ENCODE measurements at places on chromosomes 3 and 15.

GRCh38 chr3:37301980-37302708, 127.8 kb upstream of the LRRFIP2 start:
- DNase-seq = peak; percentile 24

- DNase-seq = peak; percentile 46
Observed at GRCh38 chr3:67458408-67458807, 196.0 kb downstream of the SUCLG2 start.

DNA sequence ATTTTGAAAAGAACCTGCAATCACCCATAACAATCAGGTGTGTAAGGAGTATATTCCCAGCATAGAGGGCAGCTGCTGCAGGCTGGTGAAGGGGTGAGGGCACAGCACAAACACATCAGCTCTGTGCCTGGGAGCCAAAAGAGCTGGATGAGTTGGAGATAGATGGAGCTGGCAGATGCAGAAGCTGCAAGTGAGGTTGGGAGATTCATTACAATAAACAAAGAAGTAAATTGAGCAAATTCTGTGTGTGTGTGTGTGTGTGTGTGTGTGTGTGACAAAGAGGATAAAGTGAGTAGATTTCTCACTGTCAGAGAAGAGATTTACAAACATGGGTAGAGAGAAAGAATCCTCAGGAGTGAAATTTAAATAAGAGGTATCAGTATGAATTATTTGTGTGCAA, 994.7 kb downstream of the EPHA3 start:
- no peak for DNase-seq

DNA sequence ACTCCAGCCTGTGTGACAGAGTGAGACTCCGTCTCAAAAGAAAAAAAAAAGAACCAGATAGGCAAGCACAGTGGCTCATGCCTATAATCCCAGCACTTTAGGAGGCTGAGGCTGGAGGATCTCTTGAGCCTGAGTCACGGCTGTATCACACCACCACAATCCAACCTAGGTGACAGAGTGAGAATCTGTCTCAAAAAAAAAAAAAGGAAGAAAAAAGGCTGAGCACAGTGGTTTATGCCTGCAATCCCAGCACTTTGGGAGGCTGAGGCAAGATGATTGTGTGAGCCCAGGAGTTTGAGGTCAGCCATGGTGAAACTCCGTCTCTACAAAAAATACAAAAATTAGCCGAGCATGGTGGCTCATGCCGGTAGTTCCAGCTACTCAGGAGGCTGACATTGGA, 5.6 kb upstream of the NICN1 start:
- no peak for DNase-seq

DNA sequence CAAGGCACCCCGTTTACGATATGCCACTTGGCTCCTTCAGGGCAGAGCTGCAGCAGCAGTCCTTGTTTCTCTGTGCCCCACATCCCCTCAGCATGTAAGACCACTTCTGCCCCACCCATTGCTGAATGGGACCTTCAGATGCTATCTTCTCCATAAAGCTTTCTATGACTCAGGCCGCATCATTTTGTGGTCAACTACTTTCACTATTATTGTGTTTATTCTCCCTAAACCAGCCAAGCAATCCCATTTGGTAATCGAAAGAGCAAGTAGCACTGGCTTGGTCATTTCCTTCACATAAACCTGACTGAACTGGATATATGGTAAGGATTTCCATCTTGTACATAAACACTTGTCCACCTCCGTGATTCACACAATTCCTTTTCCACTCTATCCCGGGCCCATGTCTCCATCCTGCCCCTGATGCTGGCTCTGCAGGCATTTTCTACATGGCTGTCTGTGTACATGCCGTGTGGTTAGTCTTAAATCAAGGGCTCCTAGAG, 25.7 kb downstream of the LIPC start:
- DNase-seq = peak; percentile 80

DNA sequence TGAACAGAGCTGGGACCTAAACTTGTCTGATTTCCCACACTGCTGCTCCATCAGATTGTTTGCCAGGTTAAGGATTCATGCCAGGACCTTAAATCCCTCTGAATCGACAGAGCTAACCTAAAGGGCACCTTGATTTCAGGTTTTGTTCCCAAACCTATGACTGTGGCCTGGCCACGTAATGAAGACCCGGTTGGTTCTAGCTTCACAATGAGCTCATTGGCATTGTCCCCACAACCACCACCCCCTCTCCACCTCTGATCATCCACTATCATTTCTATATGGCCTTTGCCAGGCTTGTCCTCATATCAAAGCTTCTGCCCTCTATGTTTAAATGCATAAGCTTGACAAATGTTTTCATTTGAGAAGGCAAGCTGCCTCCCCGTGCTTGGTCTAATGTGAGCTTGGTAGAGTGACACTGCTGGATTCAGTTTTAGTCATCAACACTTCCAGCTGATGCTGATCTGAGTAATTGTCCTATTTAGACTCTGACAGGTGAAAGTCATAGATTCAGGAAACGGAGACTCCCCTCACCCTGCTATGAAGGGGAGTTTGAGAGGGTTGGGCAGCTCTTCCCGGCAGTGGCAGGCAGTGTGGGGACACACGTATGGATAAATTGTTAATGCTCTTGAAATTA, 407.1 kb upstream of the CFAP20DC start:
- DNase-seq = no peak

GRCh38 chr15:92662762-92663161, 7.2 kb upstream of the FAM174B start:
- no peak for DNase-seq

- DNase-seq = no peak
Observed at GRCh38 chr3:122873741-122874515, 79.1 kb downstream of the SLC49A4 start.

GRCh38 chr3:5213574-5213966, 26.1 kb downstream of the EDEM1 start:
- no peak for DNase-seq

DNA sequence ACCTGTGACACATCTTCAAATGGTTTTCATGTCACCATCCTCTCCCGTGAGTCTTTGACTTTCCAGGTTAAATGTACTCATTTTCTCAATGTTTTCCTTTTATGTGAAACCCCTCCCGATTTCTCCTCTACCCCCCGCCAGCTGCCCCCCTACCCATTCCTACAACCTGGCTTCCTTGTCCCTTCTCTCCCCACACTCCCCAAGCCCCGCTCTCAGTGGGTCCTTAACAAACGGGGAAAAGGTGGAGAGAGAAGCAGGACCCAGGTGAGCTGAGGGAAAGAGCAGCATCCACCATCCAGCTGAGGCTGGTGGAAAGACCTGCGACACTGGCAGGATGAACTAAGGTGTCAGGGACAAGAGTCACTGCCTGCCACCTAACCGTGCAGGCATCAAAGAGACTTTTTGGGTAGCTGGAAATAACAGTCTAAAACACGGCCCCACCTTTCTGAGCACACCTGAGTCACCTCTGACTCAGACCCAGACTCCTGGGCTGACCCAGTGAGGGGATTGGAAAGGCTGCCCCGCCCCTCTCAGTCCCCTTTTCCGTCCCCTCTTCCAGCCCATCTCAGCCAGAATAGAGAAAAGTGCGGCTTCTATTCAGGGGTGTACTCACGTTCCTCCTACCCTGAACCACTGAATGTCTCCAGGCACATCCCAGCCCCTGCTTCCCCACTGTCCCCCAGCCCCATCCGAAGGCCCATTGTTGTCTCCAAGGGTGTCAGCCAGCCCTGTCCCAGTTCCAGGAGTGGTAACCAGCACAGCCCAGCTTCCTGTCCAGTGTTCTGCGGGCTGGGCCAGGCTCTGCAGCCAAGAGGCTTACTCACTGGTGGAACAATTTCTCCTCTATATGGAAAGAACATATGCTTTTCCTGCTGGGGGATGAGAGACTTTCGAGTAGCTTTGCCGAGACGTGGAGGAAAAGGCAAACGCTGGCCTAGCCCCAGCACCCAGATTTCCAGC, 20.4 kb downstream of the ISG20 start:
- DNase-seq = no peak

- DNase-seq = no peak
Observed at GRCh38 chr15:94856267-94856854, 625.0 kb downstream of the MCTP2 start.

DNA sequence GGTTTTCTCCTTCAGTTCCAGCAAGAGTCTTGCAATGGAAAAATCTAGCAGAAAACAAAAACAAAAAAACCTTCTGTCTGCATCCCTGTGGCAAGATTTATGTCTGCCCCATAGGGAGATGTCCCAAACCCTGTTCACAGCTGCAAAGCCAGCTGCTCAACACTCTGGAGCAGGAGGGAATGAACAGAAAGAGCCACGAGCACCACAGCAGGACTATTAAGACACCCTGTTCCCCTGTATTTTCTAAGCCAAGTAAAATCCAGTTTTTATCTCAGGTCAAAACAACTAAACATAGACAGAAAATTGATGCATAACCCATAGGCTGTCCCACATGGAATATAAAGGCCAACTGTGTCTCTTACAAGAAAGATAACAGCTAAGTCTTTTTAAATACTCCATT, 357.9 kb downstream of the LSAMP start:
- no peak for DNase-seq

- no peak for DNase-seq
Observed at GRCh38 chr3:80470433-80470832, 702.6 kb upstream of the ROBO1 start.

- DNase-seq = peak; percentile 86
Observed at GRCh38 chr3:143525408-143525807, 322.9 kb downstream of the SLC9A9 start.

DNA sequence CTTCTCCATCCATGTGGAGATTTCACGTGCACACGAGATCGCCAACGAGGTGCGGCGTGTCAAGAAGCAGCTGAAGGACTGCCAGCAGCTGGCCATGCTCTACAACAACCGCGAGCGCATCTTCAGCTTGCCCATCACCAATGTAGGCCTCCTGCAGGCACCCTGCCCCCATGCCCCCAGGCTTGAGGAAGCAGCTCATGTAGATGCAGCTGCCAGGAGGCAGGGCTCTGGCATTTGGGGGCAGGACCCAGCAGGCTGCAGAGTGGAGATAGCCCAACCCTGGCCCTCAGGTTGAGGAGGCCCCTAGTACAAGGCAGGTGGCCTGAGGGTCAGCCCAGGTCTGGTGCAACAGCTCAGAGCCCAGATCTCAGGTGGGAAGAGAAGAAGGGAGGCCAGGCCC, 36.4 kb downstream of the DNAH1 start:
- DNase-seq = no peak

DNA sequence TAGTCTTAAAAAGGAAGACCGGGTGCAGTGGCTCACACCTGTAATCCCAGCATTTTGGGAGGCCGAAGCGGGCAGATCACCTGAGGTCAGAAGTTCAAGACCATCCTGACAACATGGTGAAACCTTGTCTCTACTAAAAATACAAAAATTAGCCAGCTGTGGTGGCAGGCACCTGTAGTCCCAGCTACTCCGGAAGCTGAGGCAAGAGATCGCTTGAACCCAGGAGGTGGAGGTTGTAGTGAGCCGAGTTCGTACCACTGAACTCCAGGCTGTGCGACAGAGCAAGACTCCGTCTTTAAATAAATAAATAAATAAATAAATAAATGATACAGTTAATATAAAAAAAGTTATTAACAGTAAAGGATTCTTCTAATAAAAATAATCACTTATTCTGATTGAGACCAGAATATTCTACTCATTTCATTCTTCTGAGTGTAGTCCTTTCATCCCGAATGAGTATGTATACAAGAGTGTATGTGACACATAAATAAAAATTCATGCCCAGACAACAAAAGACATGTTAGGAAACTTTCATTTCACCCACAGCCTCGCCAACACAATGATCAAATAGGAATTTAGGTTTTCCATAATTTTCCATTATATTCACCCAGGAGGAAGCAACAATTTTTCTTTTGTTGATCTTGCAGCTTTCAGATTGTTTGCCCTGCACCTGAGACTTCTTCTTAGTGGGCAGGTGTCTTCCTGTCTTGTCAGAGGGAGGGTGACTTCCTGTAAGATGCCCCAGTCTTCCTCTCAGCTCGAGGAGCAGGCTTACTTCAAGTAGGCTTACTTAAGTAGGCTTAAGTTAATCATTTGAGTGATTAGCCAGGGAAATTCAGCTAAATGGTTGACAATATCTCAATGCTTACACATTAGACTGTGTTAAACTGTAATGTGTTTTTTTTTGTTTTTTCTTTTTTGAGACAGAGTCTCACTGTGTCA, 7.8 kb upstream of the NUP210 start:
- no peak for DNase-seq

- DNase-seq = peak; percentile 49
Observed at GRCh38 chr15:49383266-49383665, 39.8 kb upstream of the FGF7 start.

DNA sequence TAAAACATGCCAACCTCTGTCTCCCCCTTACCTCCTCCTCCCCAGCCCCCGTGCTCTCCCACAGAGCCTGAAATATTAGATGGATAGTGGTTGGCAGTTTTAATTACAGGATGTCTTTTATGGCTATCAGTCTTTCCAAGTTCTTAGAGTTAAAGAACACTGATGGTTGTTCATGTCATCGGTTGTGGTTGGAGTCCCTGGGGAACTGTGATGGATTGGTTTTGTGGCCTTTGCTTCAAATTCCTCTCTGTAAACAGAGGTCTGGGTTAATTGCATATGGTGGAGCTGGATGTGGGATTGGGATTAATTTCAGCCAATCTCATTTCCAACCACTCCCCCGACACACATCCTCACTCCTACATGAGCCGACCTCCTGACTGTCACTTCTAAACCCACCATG, 164.5 kb upstream of the PROK2 start:
- no peak for DNase-seq

GRCh38 chr3:56915966-56916586, 114.3 kb upstream of the ARHGEF3 start:
- no peak for DNase-seq

DNA sequence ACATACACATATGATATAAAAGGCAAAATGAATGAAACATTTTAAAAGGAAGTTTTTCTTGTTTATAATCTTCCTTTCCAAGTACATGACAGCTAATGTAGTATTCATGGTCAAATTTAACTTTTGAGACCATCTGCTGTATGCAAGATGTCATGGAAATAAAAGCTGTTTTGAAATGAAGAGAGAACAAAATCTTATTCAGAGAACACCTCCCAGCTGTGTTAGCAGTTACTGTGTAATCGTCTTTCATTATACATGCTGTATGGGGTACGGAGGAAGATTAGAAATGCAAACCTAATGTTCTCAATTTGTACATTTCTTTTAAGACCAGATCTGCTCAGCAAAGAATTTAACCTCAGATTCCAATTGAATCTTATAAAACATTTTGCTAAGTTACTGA, 1182.3 kb downstream of the OTOL1 start:
- DNase-seq = no peak

- DNase-seq = peak; percentile 51
Observed at GRCh38 chr15:76177491-76178040, 117.8 kb downstream of the TMEM266 start.

DNA sequence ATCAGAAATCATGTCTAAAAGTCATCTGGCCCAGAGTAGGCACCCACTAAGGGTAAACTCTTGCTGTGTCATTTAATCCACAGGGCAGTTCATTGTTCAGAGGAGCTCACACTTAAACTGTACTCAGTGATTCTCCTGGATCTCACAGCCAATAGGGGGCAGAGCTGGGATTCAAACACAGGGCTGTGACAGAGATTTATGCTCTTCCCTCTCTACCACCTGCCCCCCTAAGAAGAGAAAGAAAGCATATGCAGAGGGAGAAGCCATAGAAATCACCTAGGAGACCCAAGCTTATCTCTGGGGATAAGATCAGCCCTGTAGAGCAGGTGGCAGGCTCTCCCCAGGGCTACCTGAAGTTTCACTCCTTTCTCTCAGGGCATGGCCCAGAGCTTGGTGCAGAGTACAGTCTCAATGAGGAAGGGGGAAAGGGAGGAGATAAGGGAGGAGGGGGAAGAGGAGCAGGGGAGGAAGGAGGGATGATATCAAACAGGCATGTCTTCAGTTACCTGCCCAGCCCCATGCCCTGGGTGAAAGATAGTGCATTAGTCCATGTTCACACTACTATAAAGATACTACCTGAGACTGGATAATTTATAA, 51.8 kb upstream of the ADPGK start:
- no peak for DNase-seq

- DNase-seq = peak; percentile 75
Observed at GRCh38 chr3:157487339-157487738, 15.9 kb downstream of the VEPH1 start.

Measured in amniotic epithelial cell (primary cell).